ENCODE measurements at places on chromosomes 7 and 10.

DNA sequence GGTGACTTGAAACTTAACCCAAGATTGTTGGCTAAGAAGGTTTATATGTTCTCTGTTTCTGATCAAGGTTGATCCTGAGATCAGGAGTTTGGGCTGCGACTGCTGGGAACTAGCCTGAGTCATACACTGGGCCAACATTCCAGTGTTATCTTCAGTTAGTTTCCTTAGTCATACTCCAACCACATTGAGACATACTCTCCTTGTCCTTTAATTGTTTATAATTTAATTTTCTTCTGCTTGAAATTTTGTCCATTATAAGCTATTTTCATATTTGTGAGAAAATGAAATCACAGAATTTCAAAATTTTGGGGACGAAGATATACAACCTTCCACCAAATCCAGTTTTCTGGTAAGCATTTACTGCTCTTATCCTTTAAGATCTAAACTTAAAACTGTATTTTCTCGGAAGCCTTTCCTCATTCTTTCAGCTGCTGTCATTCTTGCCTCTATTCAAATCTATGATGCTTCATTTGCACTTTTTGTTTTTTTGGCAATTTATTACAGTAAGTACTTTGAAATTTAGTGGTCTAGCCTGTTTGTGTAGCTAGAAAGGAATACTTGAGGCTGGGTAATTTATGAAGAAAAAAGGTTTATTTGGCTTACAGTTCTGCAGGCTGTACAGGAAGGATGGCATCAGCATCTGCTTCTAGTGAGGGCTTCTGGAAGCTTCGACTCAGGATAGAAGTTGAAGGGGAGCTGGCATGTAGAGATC, 63.4 kb upstream of the POT1 start:
- no peak for DNase-seq

GRCh38 chr10:4802711-4803487, 23.1 kb upstream of the AKR1E2 start:
- DNase-seq, result no peak

- DNase-seq, result no peak
Observed at GRCh38 chr7:117338020-117338419, 15.2 kb upstream of the WNT2 start.

GRCh38 chr10:64619102-64619501, 1097.9 kb downstream of the REEP3 start:
- DNase-seq, result no peak

GRCh38 chr10:77872151-77872946, 54.2 kb downstream of the DLG5 start:
- DNase-seq, result no peak

DNA sequence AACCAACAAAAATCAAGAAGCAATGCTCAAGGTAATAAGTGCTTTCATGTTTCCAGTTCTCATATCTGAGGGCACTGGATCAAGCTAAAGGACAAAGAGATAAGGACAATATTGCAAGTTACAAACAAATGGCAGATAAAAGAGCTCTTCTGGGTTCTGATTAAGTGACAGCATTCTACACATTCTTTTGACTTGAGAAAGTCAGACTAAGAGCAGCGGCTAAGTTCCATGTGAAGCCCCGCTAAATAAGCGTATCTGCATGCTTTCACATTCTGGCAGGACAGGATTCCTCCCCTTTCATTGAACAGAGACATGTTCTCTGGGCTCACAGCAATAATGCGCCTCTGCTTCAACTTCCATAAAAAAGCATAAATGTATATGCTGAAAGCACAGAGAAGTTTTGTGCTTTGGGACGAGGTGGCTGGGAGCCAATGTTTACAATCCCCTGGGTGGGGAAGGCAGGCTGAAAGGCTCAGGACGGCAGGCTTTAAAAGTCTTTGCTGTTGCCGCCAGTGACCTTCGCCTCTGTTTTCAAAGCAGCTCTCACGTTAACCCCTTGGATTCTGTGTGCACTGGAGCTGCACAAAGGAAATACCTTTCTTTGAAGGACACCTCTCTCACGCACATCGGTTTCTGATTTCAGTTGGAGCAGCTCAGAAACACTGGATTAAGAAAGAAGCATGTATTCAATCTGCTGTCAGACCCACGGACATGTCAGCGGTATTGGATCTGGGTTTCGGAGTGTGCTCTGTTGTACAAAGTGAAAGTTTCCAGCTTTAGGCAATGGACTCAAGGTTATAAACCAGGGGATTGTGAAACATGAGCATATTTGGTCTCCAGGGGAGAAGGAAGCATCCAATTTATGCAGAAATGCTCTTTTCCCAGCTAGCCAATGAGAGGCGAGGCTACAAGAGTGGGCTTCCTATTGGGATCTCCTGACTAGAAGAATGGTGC, 105.4 kb upstream of the FAM133B start:
- peak; percentile 67 for DNase-seq

- DNase-seq, result no peak
Observed at GRCh38 chr10:120459185-120459584, 2.2 kb downstream of the PLPP4 start.

DNA sequence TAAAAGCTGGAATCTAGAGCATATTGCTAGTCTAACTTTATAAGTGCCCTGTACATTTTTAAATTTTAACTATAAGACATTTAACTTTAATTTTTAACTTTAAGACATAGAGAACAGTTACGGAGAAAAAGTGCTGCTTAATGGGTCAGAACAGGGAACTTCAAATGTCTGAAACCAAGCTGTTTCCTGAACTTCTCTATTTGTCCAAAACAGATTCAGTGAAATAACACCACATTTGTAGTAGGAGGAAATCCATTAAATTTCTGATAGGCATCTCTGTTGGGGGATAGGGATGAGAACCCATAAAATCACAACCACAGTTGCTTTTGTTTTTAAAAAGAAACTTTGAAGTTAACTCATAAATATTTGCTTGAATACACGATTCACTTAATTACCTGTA, 170.8 kb upstream of the ANK3 start:
- DNase-seq, result no peak

DNA sequence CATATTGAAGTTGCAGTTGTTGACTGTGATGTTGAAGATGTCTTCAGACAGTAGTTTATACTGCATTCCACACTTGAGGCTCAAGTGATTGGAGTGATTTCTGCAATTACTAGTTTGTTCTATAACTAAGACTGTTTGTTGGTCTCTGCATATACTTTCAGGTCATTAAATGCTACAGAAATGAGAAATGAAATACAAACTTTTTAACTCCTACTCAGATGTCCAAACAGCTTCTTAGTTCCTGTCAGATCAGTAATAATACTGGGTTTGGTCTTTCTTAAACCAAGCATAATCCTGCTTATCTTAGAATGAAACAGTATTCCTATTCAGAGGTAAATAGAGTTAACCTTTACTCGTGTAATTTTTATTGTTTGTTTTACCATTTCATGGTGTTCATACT, 115.9 kb downstream of the CCNY start:
- DNase-seq, result no peak

GRCh38 chr10:91856637-91857036, 52.6 kb downstream of the FGFBP3 start:
- DNase-seq, result no peak

DNA sequence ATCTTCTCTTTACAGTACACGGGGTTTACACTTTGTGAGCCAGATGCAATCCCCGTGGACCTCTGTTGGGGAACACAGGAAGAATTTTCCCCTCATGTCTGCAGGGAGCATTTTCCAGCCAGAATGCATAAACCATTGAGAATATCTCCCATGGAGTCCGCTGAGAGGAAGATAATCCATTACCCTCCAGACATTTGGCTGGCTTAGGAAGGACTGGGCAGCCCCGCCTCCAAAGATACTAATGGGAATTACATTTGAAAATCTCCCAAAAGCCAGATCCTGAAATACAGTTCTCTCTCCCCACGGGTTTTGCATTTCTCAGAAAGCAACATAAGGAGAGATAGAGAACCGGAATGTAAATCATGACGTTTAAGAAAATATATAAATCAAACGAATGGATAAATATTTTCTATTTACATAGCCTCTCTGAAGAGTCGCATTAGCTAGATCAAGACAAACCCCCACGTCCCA, 53.5 kb downstream of the TRIL start:
- DNase-seq, result no peak

- DNase-seq, result no peak
Observed at GRCh38 chr7:17168416-17168815, 130.0 kb upstream of the AHR start.

GRCh38 chr7:125892434-125892833, 962.8 kb upstream of the POT1 start:
- DNase-seq, result no peak

DNA sequence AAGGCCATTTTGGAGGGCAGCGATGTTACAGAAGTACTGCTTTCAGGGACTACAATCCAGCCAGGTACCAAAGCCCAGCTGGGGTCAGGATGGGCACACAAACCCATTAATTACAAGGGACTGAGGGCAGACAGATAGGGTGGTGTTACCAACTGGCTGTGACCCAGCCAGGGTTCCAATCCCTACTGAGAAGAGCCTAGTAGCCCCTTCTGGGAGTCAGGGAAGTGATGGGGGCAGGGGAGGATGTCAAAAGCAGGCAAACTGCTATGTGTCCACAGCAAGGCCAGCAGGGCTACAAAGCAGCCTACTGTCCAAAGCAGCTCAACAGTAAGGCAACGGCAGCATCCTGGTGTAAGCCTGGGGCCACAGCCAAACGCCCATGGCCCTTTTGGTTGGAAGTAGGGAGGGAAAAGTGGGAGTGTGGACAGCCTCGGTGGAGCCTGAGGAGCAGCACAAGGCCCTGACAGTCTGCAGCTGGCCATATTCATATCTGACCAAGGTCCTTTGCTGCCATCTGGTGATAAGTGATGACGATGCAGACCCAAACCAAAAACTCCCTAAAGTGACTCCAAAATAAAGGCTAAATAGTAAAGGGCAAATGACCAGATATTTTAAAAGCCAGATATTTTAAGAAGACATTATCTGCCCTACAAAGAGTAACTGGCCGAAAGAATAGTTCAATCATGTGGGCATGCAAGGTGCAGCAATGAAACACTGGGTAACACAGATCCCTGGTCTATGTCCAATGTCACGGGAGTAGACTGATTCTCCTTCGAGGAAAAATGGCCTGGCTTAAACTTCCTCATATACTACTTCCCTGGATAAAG, 56.9 kb downstream of the XPNPEP1 start:
- no peak for DNase-seq

All from right renal pelvis (tissue), 4 donors.